ENCODE measurements at places on chromosomes 12 and 14.

- DNase-seq, result no peak
These were observed 231.5 kb downstream of the AACS start for GRCh38 chr12:125296701-125297100.

GRCh38 chr12:52214421-52214802, 18.6 kb upstream of the KRT7 start:
- DNase-seq, result no peak

- no peak for DNase-seq
These were observed 101.0 kb downstream of the BEGAIN start for GRCh38 chr14:100486025-100486828.

GRCh38 chr12:4032924-4033615, 159.9 kb upstream of the PARP11 start:
- DNase-seq, result no peak

DNA sequence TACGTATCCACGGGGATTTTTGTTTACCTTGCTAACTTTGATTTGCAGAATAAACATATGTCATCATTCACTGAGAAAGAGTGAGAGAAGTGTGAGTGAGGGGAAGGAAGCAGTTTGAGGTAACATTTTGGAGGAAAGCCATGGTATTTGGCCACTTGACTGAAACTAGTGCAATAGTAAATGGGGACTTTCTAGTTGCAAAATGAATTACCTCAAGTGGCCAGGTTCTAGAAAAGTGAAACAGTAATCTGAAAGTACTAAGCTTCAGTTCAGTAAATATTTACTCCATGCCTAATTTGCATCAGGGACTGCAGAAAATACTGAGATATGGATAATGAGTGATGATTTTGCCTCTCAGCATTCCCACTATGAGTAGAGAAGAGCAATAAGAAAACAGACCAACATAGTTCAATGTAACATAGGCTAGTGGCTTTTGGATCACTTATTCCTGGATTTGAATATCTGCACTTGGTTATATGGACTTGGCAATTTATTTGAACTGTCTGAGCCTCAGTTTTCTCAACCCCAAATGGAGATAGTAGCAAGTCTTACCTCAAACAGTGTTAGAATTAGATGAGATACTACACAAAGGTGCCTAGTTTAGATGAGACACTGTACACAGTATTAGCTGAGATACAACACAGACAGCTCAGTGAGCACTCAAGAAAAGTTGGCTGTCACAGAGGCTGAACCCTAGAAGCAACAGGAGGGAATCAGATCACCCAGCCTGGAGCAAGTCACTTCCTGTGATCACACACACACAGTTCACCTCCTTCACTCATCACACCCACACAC, 439.1 kb downstream of the NPAS3 start:
- no peak for DNase-seq

- DNase-seq, result no peak
These were observed 554.1 kb downstream of the KCNH5 start for GRCh38 chr14:62491146-62491545.

DNA sequence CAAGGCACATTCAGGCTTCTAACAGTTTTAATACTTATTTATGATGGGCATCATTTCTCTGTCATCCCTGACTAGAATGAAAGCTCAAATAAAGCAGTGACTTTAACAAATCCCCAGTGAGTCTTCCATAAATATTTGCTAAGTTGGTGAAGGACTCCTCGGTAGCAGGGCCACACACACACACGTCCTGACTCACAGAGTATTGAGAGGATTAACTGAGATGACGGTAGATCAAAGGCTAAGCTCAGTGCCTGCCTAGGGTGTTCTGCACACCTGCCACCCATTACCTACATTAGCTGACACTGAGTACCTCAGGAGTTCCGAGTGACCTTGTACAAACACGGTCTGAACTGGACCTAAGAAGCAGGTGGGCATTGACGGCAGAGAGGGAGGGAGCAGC, 197.3 kb upstream of the SFSWAP start:
- no peak for DNase-seq

DNA sequence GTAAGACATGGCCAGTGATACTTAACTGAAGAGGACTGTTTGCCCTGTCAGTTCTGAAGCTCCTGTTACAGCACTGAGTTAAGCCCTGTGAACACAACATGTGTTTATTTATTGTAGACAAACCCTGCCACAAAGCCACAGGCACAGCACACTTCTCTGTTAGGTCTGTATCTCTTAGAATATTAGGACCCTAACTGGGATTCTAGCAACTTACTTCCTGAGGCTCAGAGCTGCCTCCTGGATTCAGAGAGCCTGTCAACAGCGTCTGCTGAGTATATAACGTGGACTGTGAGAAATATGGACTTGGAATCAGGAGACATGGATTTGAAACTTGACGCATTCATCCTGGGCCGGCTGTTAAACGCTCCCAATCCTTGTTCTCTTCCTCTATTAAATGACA, 135.0 kb upstream of the HIF1A start:
- DNase-seq, result no peak

DNA sequence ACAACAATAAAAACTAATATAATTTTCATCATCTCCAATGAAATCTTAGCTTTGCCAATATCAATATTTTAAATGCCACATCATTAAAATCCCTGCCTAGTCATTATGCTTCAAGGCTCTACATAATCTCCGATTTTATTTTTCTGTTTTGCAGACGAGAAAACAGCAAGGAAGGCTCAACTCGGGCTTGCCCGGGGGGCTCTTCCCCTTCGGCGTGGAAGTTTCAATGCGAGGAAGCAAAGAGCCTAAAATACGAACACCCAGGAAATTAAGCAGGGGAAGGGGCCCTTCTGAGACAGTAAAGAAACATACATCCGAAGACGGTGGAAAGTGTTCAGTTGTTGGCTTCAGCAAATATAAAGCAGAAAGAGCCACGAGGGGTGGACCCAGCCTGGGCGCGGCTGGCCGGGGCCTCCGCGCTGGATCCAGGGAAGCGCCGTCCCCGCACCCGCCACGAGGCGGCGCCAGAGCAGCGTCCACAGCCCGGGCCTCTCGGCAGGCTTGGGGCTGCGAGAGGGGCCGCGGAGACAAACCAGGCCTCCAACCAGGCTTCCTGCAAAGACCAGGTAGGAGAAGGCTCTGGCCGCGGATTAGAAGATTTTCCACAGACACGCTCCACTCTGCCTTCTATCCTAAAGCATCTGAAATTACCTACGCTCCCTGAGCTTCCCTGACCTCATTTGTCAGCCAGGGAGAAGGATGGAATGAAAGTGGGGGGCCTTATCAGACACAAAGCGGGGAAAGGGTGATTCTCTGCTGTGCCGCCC, 77.2 kb downstream of the SERPINA3 start:
- peak; percentile 35 for DNase-seq

- no peak for DNase-seq
These were observed 46.0 kb upstream of the FOS start for GRCh38 chr14:75232597-75232996.

GRCh38 chr14:95480109-95480886, 36.2 kb downstream of the SYNE3 start:
- DNase-seq, result no peak

GRCh38 chr14:105710119-105711043, 184.0 kb downstream of the TMEM121 start:
- no peak for DNase-seq

DNA sequence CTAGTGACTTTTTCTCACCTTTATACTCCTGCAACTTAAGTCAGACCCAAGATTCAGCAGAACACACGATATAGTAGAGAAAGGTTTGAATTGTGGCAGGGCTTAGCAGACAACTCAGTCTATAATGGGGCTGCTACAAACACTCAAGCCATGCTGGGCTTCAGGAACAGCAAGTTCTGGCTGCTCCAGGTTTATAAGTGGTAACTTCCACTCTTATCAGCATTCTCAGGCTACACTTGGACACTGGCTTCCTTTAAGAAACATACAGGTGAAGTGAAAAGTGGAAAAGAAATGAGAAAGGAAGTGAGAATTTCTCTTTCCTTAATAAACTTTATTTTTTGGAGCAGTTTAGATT, 21.7 kb downstream of the PLEKHD1 start:
- DNase-seq, result no peak

GRCh38 chr12:18747895-18748294, 10.0 kb downstream of the CAPZA3 start:
- DNase-seq, result no peak

DNA sequence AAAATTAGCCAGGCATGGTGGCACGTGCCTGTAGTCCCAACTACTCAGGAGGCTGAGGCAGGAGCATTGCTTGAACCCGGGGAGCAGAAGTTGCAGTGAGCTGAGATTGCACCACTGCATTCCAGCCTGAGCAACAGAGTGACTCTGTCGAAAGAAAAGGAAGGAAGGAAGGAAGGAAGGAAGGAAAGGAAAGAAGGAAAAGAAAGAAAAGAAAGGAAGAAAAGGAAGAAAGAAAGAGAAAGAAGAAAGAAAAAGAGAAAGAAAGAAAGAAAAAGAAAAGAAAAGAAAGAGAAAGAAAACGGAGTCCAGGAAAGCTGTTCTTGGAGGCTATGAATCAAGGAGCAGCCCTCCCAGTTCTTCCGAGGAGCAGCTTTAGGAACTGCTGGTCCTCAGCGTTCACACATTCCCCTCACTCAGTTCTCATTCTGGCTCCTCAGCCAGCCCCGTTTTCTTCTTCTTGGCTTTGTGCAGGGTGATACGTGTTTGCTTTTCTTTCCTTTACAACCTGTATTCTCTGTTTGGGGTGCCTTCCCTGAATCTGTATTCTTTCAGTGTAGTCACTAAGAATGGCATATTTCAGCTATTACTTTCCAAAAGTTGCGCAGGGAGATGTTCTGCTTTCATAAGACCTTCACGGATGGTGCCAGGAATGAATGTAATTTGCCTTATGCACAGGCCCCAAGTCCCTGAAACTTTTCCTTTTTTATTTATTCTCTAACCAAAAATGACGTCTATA, 12.2 kb downstream of the FBXL14 start:
- DNase-seq, result no peak

DNA sequence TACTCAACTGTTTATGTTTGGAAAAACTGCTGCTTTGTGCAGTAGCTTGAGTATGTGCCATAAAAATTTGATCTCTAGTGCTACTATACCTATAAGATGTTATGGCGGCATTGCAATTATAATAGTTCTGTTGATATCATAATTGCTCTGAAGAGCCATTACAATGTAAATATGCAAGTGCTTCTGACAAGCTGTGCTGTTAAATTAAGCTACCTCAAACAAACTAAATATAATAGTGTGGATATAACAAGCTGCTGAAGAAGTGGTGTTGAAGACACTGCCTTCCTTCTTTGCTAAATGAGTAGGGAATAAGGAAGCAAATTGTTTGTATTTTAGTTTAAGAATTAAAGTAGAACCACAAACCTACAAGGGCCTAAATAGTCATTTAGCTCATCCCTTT, 301.0 kb upstream of the MIS18BP1 start:
- no peak for DNase-seq

DNA sequence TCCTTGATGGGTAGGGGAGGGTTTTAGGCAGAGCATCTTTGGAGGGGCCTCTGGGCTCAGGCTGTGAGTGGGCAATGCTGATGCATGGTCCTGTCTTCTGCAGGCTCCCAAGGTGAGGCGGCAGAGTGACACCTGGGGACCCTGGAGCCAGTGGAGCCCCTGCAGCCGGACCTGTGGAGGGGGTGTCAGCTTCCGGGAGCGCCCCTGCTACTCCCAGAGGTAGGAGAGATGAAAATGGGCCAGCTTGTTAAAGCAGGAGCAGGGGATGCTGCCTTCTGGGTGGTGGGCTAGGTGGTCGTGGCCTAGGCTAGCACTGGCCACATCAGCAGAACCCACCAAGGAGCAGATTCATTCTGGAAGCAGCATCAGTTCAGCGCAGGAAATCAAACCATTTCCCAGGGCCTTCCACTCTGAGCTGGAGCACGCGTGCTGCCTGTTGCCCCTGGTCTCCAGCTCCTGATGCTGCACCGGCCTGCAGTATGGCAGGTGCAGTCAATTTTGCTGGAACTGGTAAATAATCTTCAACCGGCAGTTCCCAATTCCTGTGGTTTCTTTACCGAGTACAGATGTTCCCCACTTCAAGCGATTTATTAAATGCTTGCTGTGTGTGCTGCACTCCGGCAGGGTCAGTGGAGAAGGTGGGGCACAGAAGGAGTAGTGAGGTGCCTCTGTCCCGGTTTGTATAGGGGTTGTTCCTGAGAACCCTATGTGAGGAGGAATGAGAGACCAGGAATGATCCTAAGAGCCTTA, 7.4 kb downstream of the PAPLN start:
- DNase-seq, result no peak

- peak; percentile 84 for DNase-seq
These were observed 792 bp upstream of the CHD4 start for GRCh38 chr12:6607751-6608591.

DNA sequence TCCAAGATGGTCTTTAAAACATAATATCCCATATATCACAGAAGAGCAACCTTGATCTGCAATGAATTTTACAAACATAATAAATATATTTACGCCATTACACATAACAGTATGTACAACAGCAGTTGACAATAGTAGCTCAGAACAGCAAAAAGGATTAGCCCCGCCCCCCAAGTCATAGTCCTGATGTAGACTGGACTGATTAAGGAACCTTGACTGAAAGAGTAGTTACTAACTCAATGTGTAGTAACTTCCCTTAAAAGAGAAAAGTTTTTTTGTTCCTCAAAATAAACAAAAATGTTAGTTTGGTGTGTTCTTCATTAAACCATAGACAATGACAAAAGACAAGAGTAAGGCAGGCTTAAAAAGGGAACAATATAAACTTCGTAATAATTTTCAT, 44.5 kb downstream of the GTF2A1 start:
- DNase-seq, result no peak

DNA sequence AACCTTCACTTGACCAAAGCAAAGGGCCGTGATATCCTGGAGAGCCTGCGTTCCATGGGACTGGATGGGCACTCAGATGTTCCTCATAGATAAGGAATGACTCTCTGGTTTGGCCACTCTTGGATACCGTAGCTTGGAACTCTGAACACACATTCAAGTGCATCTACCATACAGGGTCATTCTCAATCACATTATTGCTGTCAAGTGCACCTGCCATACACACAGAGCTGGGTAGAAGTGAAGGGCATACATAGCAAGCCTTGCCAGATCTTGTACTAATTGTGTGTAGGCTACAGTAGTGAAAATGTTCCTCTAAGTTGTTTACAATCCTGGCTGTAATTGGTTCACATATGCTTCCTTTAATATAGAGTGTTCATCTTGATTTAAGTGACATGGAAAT, 58.3 kb downstream of the PELI2 start:
- DNase-seq, result no peak

GRCh38 chr14:102655137-102655536, 62.7 kb downstream of the RCOR1 start:
- no peak for DNase-seq

DNA sequence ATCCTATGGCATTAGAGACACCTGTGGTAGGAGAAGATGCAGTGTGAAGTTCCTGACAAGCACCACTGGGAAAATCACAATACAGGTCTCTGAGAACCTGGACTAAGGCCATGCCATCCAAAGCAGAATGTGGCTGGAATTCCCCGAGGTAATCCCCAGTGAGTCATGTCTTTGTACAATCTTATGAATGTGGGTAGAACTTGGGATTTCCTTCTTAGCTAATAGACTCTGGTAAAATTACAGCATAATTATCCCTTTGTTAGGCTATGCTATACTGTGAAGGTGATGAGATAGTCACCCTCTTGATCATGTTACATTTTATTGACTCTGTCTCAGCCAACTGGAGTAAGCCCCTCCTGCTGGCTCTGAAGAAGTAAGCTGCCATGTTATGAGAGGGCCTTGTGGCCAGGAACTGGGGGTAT, 224.3 kb upstream of the DCN start:
- no peak for DNase-seq

- DNase-seq, result no peak
These were observed 8.5 kb downstream of the C1S start for GRCh38 chr12:7068994-7069346.

All from putamen (tissue), 1 donor.